CD4-positive, alpha-beta T cell (primary cell): ENCODE measurements at places on chromosomes 7 and 10.

GRCh38 chr10:14616955-14617730 lies 157.6 kb downstream of the FAM107B start:
- DNase-seq: no peak

- no peak for DNase-seq
Observed at GRCh38 chr10:122373721-122374120, 787 bp upstream of the PLEKHA1 start.

- DNase-seq: no peak
Observed at GRCh38 chr7:74455928-74456327, 2.2 kb downstream of the GTF2IRD1 start.

- no peak for DNase-seq
Observed at GRCh38 chr7:158285383-158285770, 302.2 kb downstream of the PTPRN2 start.

- no peak for DNase-seq
Observed at GRCh38 chr7:89998554-89998953, 155.7 kb upstream of the STEAP1 start.

DNA sequence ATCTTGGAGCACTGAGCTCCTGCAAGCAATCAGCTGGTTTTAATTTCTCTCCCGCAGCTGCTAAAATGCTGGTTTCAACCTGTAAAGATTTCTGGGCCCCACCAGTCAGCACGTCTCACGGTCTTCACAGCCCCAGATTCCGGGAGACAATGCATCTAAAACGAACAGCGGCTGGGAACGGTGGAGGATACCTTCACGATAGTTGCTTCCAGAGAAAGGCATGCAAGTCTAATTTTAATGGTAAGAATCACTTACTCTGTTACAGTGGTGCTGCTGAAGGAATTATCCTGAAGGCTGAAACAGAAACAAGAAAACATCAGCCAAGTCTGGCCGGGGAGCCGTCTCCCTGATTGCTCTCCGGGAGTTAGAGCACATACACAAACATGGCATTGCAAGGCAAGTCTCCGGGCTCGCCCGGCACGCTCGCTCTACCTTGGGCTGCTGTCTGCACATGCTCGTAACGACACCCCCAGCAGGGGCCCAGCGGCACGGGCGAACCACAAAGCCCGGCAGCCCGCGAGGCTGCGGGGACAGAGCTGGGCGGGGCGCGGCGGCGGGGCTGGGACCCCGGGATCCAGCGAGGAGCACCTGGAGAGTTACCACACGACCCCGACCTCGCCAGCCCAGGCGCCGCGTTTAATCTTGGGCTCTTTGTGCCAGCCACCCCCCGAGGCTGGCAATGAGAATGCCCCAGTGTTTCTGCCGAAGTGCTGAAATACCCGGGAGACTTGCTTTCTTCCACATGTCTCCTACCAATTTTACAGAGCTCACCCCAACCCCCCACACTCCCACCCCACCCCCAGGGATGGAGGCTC lies at the start of gene FAM13C:
Gene FAM13C (minus strand): TSS at position 406 of the 815 bp plus-strand sequence. CDS start 89 bp downstream, at position 317.
- DNase-seq: no peak

GRCh38 chr10:112952282-112953173 lies 2.5 kb downstream of the TCF7L2 start:
- no peak for DNase-seq

DNA sequence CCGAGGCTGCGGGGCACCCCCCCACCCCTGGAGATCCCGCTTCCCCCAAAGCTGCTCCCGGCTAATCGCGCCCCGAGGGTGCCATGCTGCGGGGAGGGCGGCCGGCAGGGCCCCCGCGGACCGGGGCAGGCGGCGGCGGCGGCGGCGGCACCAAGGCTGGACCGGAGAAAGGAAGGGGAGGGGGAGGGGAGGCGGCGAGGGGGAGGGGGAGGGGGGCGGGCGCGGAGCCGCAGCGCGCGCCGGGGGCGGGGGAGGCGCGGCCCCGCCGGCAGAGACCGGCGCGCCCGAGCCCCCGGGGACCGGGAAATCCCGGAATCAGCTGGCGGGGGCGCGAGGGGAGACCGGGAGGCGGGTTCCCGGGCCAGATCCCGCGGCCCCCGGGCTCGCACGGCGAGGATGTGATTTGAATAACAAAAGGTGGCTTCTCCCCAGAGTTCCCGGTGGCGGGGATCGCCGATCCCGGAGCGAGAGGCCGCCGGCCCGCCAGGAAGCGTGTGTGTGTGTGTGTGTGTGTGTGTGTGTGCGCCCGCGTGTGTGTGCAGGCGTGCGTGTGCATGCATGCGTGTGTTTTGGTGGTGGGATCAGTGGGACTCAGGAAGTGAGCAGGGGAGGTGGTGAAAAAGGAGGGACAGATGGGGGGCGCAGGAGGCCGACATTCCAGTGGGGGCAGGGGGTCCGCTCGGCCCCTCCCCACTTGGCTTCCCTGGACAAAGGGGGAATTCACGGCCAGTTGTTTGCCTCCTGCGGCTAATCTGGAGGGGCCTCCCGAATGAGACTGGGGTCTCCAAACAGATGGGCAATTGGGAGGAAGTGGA lies 99.5 kb downstream of the HIP1 start:
- DNase-seq: peak; percentile 47

- DNase-seq: no peak
Observed at GRCh38 chr10:88661577-88661976, 2.7 kb upstream of the LIPF start.

DNA sequence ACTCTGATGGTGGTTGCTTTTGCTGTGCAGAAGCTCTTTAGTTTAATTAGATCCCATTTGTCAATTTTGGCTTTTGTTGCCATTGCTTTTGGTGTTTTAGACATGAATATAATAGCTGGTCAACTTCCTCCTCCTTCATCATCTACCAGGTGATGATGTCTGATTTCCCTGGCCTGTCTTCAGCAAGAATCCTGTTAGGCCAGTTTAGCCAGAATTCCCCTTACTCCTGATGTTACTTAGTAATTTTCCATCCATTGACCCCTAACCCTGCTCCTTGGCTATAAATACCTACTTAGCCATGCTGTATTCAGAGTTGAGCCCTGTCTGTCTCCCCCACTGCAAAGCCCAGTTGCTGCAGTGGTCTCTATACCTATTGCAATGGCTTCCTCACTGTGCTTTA lies 91.4 kb downstream of the ZNF777 start:
- DNase-seq: no peak

- DNase-seq: no peak
Observed at GRCh38 chr7:105218939-105219770, 169.6 kb downstream of the SRPK2 start.

DNA sequence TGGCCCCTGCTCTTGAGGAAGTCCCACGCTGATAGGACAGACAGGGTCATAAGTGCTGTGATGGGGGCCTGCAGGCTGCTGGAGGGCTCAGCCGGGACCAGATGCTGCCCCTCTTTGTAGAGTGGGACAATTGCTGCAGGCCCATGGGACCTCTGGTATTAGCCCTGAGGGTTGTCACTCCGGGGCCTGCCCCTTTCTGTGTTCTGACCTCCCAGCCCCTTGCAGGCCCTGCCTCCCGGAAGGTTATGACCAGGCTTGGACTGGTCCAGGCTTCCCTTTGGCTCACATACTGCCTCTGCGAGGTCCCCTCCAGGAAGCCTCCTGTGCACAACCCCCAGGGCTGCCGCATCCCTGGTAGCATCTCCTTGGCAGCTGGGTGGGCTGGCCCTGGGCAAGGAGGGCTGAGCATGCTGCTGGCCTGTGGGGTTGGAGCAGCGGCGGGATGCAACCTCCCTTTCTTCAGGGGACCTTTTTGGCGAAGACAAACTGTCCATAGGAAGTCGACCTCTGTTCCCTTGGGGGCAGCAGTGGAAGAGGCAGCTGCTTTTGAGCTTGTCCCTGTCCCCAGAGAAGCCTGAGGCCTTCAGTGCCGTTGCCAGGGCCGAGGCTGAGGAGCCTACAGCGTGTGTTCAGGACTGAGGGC lies 8.8 kb downstream of the LIMK1 start:
- no peak for DNase-seq

DNA sequence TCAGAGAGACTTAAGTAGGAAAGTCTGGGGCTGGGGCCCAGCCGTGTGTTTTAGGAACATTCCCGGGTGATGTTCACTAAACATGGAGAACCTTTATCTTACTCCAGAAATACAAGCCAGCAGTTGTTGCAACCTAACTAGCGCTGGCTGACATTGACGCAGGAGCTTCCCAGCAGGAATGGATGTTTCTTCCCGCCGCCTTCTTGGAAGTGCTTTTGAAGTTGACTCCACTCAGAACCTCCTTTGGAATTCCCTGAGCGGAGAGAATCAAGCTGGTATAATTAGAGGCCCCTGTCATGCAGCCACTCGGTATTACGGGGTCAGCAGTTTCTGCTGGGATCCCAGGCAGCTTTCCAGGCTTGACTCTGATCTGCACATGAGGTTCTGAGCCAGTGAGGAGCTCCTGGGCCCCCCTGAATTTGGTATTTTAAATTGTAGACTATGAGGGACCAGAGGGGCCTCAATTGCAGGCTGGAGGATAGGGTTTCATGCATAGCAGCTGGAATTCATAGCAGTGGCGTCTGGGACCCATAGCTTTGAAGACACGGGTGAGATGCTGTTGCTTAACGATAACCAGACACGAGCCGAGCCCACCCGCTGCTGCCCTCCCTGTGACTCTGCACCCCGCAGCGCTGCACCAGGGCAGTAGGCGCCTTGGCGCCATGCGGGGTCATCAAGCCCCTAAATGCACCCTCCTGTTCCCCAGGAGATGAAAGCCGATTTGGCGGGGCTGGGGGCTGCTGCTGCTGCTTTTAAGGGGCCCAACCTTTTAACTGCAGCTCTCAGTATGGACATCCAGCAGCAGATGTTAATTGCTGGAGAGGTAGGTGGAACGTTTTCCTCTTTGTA lies 61.8 kb downstream of the EEPD1 start:
- DNase-seq: no peak

- DNase-seq: no peak
Observed at GRCh38 chr7:46508583-46508982, 587.5 kb upstream of the IGFBP3 start.
